Stimulated activated CD8-positive, alpha-beta memory T cell treated with anti-CD3 and anti-CD28 coated beads, Interleukin-4, amount 100 ng/mL, for 1 hour (primary cell): ENCODE measurements at places on chromosomes 7 and 10.

DNA sequence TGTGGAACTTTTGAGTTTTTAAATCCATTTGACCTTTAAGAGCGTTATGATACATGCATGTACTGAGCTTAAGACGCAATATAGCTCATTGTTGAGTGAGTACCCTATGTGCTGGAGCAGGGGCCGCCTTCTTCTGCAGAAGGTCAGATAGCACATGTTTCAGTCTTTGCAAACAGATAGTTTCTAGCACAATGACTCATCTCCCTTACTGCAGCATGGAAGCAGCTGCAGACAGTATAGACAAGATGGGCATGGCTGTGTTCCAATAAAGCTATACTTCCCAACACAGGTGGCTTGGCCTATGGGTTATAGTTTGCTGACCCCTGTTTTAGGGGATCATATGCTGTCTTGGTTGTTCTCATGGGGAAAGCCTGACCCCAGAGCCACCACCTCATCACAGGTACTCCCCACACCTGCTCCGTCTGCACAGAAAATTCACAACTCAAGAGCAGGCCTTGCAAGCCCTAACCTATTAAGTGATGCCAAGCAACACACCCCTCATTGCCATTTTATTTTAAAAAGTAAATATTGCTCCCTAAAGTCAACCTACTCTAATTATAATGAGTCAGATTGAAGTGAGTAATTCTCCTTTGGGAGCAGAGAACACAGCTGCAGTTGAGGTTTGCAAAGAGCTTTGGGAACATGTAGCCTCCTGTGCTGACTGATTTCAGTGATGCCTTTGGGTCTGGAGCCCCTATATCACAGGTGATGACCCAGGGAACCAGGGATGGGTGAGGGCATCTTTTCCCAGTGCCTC is 330.1 kb downstream of the PAXIP1 start:
- no peak for DNase-seq

GRCh38 chr10:52720018-52720417 is 52.6 kb downstream of the MBL2 start:
- no peak for DNase-seq

DNA sequence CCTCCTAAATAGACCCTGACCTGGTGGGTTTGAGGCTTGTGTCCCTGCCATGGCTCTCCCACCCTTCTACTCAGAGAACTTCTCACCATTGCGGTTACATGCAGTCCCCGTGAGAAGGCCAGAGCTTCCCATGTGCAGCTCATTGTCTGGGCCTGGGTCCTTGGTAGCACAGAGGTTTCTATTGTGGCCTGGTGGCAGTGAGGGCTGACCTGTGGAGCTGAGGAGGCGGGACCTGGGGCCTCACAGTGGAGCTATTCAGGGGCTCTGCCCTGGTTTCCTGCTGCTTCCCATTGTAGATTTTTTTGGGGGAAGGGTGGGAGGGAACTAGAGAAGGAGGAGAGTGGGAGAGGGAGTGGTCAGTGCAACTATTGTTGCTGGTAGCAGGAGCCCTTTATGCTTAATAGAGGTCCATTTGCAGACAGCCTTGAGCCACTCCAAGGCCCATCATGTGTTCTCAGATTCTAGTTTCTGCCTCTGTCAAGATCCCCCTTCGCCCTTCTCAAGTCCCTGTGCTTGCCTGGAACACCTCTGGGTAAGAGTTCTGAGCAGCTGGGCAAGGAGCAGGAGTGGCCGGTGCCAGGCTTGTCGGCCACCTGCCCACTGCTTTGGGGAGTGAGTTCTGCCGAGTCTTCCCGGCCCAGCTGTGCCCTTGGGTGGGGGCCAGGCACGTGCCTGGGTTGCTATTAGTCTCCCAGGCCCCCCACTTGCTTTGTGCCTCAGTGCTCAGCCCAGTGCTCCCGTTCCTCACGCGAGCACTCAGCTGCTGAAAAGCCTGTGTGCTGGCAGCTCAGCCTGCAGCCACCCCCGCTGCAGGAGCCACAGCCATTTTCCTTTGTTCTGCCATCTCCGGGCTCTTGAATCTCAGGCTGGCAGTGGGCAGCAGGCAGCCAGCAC is 10.7 kb downstream of the TSPAN14 start:
- DNase-seq, result no peak

DNA sequence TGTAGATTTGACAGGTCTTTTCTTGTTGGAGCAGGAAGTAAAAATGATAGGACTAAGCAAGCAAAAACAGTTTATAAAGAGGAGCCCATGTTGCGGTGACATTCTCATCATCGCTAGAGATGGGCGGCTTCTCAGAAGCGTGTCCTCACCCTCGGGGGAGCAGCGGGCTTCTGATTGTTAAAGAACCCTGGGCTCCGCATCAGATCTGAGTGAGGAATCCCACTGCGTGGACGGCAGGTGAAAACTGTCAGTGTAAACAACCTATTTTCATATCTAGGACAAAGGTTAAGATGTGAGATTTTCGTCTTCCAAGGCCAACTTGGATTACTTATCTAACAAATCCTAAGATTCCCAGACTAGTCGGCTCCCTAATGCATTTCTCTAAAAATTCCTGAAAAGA is 177.6 kb downstream of the ADARB2 start:
- no peak for DNase-seq

DNA sequence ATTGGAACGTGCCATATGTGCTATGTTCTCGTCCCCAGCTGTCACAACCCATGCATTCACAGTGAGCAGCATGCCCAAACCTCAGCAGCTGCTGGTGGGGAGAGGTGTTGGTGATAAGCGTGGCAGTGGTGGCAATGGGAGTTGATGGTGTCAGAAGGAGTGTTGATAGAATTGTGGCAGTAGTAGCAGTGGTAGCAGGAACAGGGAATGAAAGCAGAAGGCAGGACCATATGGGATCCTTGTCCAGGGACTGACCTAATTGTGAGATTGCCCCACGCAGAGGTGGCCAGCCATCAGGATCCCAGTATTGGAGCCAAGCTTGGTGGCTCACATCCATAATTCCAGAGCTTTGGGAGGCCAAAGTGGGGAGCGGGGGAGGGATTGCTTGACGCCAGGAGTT is 276.3 kb downstream of the GALNT17 start:
- DNase-seq, result no peak

- no peak for DNase-seq
Observed at GRCh38 chr7:134804351-134804750, 24.9 kb downstream of the CALD1 start.

- DNase-seq, result no peak
Observed at GRCh38 chr7:111018960-111019736, 71.8 kb upstream of the LRRN3 start.

GRCh38 chr7:23474094-23474828 is 4.0 kb upstream of the IGF2BP3 start:
- DNase-seq, result no peak

DNA sequence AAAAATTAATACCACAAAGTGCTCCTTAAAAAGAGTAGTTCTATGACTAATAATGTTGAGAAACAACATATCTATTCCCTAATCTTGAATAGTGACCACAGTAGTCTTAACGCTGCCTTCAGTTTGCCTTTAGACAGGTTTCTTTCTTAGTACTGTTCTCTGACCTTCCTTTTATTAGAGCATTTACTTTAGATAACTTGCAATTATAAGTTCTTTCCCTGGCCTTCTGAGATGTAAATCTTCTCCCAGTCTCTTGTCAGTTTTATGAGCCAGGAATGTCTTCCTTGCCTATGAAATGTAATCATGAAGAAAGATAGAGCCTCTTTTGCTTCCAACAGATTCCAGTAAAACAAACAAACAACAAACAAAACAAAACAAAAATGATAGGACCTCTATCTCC is 1119.8 kb upstream of the LRRTM3 start:
- DNase-seq, result no peak

- no peak for DNase-seq
Observed at GRCh38 chr7:84102213-84102612, 92.4 kb downstream of the SEMA3A start.

DNA sequence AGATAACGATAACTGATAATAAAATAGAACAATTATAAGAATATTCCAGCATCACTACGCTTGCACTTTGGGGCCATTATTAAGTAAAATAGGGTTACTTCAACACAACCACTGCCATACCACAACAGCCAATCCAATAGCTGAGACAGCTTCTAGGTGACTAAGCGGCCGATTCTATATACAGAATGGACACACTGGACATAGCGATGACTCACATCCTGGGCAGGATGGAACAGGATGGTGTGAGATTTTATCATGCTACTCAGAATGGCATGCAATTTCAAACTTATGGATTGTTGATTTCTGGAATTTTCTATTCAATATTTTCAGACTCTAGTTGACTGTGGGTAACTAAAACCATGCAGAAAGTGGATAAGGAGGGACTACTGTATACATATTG is 920.9 kb downstream of the LRMDA start:
- DNase-seq, result no peak

DNA sequence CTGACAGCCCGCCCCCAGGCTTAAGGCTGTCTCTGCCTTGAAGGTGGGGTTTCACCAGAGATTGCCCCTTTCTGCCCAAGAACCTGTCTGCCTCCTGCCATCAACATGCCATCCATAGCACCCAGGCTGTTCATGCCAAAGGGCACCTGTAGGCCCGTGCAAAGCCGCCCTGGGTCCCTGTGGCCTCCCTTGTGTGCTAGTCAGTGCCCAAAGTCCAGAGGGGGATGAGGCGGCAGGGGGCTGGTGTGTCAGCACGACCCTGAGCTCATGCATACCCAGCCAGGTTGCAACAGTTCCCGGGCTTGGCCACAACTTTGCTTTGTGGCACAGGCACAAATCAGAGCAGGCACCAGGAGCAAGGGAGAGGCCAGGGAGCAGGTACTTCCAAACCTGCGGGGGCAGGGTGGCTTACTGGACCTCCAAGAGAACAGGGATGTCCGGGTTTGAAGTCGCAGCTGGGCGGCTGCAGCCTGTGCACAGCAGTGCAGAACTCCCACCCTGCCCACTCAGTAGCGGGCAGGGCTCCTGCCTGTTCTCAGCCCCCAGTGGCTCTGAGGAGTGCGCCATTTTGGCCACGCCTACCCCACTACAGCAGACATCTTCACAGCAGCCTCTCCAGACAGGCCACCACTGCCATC is 671.1 kb upstream of the GRM3 start:
- DNase-seq, result no peak

GRCh38 chr10:34768261-34768971 is 46.7 kb downstream of the PARD3 start:
- DNase-seq, result no peak

DNA sequence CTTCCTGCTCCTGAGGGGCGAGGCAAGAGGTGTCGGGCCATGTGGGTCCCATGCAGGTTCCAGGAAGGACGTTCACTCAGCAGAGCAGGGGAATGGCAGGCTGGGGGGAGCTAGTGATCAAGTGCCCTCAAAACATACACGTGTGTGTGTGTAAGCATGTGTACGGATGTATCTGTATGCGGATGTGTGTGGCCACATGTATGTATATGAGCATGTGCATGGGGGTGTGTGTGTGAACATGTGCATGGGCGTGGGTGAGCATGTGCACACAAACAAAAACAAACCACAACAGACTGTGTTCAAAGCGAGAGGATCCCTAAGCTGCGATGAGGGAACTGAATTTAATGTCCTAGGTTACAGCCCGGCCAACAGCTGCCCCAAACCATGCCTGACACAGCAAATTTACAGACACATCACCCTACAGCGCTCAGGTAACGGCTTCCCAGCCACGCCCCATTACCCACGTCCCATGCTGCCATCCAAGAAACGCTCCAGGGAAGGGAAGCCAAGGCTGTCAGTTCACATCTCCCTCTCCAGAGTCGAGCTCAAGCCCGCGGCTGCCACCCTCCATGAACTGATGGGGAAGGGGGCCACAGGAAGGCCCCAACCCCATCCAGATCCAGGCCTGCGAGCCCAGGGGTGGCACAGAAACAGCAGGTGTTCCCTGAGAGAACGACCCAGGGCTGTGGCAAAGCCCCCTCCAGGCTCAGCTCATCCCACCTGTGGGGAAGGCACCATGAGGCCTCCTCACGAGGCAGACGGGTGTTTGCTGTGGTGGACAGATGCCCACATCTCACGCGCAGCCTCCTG is 56.6 kb downstream of the PTPRN2 start:
- DNase-seq, result no peak

DNA sequence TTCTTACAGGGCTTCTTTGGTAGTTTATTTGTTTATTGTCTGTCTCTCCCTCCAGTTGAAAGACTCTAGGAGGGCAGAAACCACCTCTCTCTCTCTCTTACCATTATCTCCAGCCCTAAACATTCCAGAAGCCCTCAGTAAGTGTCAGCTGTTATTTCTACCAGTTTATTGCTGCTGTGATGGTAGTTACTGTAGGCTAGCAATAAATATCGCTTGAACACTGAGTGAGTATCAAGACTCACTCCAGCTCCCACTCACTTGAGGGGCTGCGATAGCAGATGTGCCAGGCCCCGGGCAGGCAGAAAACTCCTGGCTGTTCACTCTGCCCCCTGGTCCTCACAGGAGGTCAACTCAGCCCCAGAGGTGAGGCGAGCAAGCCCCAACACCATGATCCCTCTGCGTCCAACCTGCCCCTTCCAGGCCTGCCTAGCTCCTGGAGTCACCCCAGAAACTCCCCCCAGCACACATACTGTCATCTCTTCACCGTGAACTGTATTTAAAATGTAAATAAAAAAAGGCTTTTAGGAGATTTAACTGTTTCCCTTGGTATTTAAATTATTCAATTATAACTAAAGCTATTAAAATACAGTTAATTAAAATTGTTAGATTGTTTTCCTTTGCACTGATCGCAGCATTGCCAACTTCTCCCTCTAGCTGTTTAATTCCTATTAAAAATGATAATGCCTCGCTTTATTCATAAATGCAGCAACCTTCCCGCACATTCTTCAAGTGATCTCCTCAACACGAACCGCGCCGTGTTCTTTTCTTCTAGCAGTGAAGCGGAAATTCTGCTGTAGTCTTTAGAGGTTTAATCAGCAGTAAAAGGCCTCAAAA is 321.1 kb upstream of the ZMIZ1 start:
- DNase-seq, result no peak

GRCh38 chr7:78125884-78126283 is 327.3 kb downstream of the PHTF2 start:
- no peak for DNase-seq

DNA sequence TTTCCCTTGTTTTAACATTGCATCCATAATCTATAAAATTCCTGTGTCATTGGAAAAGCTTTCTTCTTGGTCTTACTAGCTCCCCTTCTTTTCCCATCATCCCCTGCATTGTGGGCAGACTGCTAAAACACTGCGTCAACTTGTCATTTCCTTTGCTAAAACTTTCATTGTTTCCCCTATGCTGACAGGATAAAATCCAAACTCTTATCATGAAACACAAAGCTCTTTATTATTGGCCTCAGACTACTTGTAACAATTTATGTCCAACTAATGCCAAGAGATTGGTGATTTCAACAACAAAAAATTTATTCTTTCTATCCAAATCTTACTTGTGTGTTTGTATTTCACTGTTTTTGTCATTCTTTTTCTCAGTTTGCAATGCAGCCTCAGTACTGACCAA is 339.1 kb downstream of the HGF start:
- DNase-seq, result no peak

DNA sequence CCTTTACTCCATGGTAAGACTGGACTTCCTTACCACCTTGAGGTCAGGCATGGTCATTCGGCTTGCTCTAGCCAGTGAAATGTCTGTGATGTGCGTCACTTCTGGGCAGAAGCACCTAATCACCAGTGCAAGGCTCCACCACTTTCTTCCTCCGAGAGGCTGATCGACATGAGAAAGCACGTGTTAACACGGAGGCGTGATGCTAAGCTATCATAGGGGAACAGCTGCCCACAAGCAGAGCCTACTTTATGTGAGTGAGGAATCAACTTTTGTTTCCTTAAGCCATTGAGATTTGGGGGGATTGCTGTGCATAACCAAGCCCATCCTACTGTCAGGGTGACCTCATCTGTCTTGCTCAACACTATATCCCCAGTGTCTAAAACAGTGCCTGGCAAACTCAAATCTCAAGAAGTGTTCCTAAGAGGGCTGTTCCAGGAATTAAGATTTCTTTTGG is 23.1 kb upstream of the SAR1A start:
- no peak for DNase-seq

- DNase-seq, result no peak
Observed at GRCh38 chr7:157219154-157219553, 80.4 kb downstream of the UBE3C start.
